ENCODE measurements at places on chromosomes 6 and 20.

GRCh38 chr6:89400912-89401399 is 11.1 kb downstream of the RRAGD start:
- no peak for DNase-seq

DNA sequence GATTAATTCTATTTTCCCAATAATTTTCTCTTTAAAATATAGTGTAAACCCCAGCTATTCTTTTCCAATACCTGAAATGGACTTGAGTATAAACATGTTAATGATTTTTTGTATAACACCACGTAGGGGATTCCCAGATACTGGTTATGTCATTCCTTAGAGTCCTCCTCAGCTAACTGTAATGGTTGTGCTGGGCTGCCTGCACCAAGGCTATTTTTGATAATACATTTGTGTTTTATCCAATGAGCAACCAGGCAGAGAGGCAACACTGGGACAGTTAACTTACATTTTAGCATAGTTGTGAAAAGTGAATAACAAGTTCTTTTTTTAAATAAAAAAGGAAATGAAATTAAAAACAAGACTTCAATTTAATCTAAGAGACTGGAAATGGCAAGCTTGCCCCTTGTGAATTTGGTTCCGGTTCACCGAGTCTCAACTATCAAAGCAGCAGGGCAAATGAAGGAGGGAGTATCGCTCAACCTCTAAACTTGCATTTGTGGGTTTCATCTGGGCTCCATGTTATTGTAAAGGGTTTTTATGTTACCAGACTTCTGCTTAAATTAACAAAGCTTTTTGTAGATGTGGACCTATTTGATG is 18.8 kb upstream of the BACH2 start:
- DNase-seq = no peak

DNA sequence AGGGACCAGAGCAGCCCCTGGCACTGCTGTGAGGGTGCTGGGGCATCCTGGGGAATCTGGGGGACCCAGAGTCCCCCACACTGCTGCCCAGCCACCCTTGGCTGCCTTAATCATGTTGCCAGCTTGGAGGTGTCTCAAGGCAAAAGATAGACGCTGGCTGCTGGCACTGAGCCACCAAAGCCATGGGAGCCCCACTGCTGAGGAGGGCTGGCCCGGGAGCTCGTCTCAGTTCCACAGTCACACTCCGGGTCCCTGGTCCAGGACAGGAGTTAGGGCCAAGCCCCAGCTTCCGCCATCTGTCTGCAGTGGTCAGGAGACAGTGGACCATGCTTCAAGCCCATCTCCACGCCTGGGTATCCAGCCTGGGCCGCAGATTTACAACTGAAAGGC is 41.0 kb upstream of the HMGA1 start:
- DNase-seq = no peak

- DNase-seq = no peak
Measured at GRCh38 chr6:108948181-108948661, 100.0 kb downstream of the ARMC2 start.

DNA sequence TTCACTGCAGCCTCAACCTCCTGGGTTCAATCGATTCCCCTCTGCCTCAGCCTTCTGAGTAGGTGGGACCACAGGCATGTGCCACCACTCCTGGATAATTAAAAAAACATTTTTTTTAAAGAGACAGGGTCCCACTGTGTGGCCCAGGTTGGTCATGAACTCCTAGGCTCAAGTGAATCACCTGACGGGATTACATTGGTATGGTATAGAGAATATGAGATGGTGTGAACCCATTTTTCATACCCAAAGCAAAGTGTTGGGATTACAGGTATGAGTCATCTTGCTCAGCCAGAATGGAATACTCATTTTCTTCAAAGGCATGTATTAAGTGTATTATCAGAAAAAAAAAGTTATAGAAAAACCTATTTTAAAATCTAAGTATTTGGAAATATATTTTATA is 114.2 kb downstream of the AHI1 start:
- DNase-seq = no peak

DNA sequence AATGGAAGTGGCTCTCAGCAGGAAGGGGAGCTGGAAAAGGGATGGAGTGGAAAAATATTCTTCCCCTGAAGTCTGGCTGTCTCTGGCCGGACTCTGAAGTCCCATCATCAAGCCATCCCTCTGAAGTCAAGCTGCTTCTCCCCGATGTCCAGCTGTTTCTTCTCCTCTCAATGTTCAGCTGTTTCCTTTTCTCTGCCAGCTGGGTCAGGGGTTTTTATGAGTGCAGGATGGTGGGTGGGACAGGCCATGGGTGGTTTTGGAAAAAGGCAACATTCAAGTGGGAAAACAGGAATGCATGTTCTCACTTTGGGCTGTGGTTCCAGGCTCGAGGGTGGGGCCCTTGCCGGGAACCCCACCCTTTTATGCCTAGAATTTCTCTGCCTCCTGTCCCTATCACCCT is 48.4 kb upstream of the FAM184A start:
- DNase-seq = no peak

- no peak for DNase-seq
Measured at GRCh38 chr6:75933387-75933975, 139.0 kb downstream of the IMPG1 start.

DNA sequence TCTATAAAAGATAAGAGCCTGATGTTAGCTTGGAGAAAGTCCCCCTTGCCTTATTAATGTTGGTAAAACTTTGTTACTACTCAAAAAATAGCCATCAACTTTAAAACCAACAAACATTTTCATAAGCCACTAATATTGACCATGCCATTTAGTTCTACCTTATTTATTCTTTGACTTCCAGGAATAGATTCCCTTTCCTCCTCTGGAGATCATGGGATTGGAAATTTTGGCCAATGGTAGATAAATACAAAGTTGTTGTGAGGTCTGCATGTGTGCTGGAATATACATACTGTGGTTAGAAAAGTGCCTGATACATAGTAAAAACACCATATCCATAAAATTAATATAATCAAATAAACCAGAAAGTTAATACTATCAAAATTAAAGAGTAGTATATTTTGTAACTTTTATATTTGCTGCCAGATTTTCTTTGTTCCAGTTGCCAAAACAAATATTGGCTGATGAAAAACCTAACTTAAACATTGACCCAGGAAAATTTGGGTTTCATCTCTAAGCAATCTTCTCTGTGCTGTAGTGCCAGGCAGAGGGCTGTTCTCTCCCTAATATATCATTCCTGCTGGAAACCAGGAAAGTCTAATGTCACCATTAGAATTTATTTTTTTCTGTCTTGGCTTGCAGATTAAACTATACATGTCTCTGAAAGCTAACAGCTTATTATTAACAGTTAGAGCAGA is 169.1 kb downstream of the NKAIN2 start:
- DNase-seq = no peak

DNA sequence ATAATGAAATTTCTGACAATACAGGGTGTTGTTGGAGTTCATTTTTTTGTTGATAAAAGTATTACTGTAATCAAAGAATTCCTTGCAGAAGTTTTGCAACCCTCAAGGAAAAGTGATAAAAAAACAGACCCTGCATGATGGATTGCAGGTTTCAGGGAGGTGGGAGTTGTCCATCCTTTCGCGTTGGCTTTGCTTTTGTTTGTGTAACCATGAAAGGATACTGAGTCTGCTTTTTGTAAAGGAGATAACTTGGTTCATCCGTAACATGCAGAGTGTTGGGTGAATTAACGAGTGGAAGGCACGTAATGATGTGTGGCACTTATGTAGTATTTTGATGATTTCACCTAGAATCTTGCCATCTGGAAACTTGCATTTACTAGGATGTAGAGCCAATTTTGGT is 23.6 kb downstream of the FOXO3 start:
- DNase-seq = no peak

GRCh38 chr6:113585246-113585645 is 271.9 kb upstream of the MARCKS start:
- no peak for DNase-seq

GRCh38 chr6:148325316-148326068 is 17.1 kb upstream of the SASH1 start:
- no peak for DNase-seq

GRCh38 chr6:121627761-121628160 is 192.3 kb downstream of the GJA1 start:
- no peak for DNase-seq

Measured in smooth muscle cell of the brain vasculature (primary cell).